Mesothelial cell of epicardium (in vitro differentiated cells): ENCODE measurements at places on chromosomes 3 and 15.

- H3K36me3 ChIP-seq, result no peaks in the 10 kb centered on the region
- H3K27ac ChIP-seq, result peak within 1 kb of the TSS; percentile 95
- H3K27me3 ChIP-seq, result peaks cover 7% of the 10 kb centered on the region
- H3K4me3 ChIP-seq, result peak within 1 kb of the TSS; percentile 89
- peak; percentile 66 for DNase-seq
These were observed at the start of gene SPRED1 for GRCh38 chr15:38252481-38253350. Gene SPRED1, plus strand, starts transcription at chr15:38252836. Its CDS starts 350 bp downstream, at chr15:38253186.

- H3K27me3 ChIP-seq, result no peaks in the 10 kb centered on the region
- H3K4me3 ChIP-seq, result no peak overlapping the region
These were observed 25.7 kb downstream of the RNU5B-1 start for GRCh38 chr15:65329984-65330735.

DNA sequence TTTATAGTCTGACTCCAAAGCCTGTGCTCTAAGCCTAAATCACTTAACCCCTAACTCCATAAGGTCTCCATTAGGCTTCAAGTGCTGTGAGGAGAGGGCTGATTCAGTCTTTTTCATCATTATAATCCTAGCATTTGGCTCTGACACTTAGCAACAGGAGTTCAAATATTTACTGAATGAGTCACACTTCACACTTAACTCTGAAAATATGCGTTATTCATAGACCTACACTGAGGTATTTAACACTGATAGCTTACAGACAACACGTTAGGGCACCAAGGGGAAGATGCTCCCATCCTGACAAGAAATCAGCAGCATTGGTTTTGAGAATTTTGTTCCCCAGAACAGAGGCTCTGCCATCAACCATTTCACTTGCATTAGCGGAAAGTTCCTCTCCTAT lies 53.5 kb downstream of the MSL2 start:
- peaks cover 12% of the 10 kb centered on the region for H3K4me1 ChIP-seq
- no peak overlapping the region for H3K4me3 ChIP-seq
- H3K27me3 ChIP-seq, result no peaks in the 10 kb centered on the region

DNA sequence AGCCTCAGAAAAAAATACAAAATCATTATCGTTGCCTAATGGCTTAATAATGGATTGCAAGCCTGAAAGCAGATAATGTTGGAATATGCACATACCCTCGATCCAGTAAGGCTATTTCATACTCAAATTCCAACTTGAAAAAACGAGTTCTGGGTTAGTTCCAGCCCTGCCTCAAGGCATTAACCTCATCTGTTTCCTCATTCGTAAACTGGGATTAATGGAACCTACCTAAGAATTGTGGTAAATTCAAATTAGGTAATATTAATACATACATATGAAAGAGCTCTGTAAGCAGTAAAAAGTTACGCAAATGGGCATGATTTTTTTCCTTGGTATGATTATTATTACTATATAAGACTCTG lies 107.5 kb downstream of the SRGAP3 start:
- peaks cover 50% of the 10 kb centered on the region for H3K4me1 ChIP-seq
- peak overlapping the region; percentile 78 for H3K27ac ChIP-seq
- H3K4me3 ChIP-seq, result no peak overlapping the region
- H3K36me3 ChIP-seq, result peaks cover 10% of the 10 kb centered on the region

DNA sequence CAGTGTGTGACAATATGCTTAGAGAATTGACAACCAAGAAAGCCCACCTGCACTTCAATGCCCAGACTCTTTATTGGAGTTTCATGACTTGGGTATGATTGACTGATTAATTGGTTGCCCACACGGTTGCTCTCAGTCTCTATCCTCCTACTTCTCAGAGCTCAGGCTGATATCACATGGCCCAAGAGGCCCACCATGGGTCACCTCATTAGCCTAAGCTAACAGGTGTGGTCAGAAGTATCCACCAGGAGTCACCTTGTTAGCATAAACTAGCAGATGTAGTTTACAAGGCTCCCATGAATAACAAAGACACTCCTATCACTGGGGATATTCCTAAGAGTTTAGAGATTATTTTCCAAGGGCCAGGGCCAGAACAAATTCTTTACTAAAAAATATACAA lies 120.2 kb upstream of the MBNL1 start:
- H3K27me3 ChIP-seq, result no peaks in the 10 kb centered on the region
- H3K4me1 ChIP-seq, result peaks cover 16% of the 10 kb centered on the region
- H3K4me3 ChIP-seq, result no peak overlapping the region
- no peak for DNase-seq

DNA sequence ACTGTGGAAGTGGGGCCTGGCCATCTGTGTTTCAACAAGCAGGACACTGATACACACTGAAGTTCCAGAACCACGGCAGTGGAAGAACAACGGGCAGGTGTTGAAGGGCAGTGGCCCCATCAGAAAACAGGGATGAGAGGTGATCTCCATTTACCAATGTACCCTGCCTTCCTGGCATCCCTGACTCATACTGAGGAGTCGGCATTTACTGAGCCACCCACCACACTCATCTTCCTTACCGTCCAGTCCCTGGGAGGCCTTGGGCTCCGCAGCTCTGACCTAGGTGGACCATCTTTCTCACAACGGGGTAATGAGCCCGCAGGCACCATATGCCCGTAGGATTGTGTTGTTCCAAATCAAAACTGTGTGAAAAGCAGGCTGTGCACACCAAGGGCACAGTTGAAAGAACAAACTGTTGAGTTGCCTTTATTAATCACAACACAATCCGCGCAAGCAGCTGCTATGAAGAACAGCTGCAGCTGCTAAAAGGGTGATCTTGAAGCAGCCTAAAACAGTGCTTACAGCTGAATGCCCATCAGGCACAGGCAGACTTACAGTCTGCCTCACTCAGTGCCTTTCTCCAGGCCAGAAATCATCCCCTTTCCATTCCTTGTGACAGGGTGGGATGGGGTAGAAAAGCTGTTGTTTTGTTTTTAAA lies 12.9 kb downstream of the MB21D2 start:
- H3K27me3 ChIP-seq, result no peaks in the 10 kb centered on the region
- peak overlapping the region; percentile 64 for H3K27ac ChIP-seq
- H3K4me3 ChIP-seq, result no peak overlapping the region
- DNase-seq, result no peak

GRCh38 chr3:167078070-167078622 lies 302.0 kb downstream of the ZBBX start:
- H3K4me1 ChIP-seq, result no peaks in the 10 kb centered on the region
- no peak overlapping the region for H3K4me3 ChIP-seq
- H3K36me3 ChIP-seq, result no peaks in the 10 kb centered on the region
- DNase-seq, result no peak

GRCh38 chr15:85834651-85835050 lies 39.9 kb upstream of the KLHL25 start:
- DNase-seq, result no peak
- no peak overlapping the region for H3K4me3 ChIP-seq
- H3K4me1 ChIP-seq, result peaks cover 6% of the 10 kb centered on the region
- H3K36me3 ChIP-seq, result no peaks in the 10 kb centered on the region

- no peak for DNase-seq
- peaks cover 12% of the 10 kb centered on the region for H3K27me3 ChIP-seq
- no peak overlapping the region for H3K4me3 ChIP-seq
- H3K36me3 ChIP-seq, result no peaks in the 10 kb centered on the region
- H3K4me1 ChIP-seq, result peaks cover 16% of the 10 kb centered on the region
These were observed 44.6 kb downstream of the GASK1A start for GRCh38 chr3:43023746-43024145.

DNA sequence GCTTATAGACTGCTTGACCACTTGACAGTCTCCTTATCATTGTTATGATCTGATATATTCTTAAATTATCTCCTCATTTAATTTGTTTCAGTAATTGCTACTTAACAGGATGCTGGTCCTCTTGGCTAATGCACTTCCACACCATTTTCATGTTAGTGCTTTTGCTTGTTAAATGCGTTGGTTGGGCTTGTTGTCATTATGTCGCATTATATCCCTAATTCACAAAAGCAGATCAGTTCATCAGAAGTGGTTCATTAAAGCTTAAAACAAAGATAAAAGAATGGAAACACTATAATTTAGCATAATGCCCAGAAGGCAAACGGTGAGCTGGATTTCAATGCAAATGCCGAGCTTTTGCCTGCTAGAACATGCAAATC lies 17.1 kb upstream of the EHHADH start:
- peaks cover 44% of the 10 kb centered on the region for H3K27me3 ChIP-seq
- H3K4me1 ChIP-seq, result no peaks in the 10 kb centered on the region
- no peak for DNase-seq
- no peak overlapping the region for H3K4me3 ChIP-seq
- no peaks in the 10 kb centered on the region for H3K36me3 ChIP-seq
- H3K27ac ChIP-seq, result no peak overlapping the region

DNA sequence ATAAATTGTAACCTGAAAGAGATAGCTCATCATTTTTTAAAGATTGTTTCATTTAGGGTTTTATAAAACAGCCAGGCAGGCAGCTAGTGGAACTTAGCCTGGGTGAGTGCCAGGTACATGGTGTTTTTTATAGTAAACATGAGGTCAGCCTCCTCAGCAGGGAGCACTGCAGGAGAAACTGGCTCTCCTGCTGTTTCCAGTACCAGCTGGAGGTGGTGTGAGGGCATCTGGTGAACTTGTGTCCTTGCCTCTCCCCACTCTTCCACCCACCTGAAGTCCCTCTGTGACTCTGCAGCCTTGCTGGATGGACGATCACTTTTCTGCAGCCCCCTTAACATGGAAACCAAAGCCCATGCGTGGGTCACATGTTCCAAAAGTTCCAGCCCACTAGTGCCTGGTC lies 128.4 kb downstream of the FAM174B start:
- H3K27me3 ChIP-seq, result peaks cover 28% of the 10 kb centered on the region
- H3K36me3 ChIP-seq, result no peaks in the 10 kb centered on the region
- no peak for DNase-seq
- no peak overlapping the region for H3K27ac ChIP-seq
- H3K4me1 ChIP-seq, result peaks cover 22% of the 10 kb centered on the region
